ENCODE measurements at places on chromosomes 3 and 15.

- DNase-seq: no peak
Observed at GRCh38 chr15:29795610-29796009, 26.7 kb downstream of the TJP1 start.

- DNase-seq: no peak
Observed at GRCh38 chr15:61410662-61411061, 181.6 kb upstream of the RORA start.

DNA sequence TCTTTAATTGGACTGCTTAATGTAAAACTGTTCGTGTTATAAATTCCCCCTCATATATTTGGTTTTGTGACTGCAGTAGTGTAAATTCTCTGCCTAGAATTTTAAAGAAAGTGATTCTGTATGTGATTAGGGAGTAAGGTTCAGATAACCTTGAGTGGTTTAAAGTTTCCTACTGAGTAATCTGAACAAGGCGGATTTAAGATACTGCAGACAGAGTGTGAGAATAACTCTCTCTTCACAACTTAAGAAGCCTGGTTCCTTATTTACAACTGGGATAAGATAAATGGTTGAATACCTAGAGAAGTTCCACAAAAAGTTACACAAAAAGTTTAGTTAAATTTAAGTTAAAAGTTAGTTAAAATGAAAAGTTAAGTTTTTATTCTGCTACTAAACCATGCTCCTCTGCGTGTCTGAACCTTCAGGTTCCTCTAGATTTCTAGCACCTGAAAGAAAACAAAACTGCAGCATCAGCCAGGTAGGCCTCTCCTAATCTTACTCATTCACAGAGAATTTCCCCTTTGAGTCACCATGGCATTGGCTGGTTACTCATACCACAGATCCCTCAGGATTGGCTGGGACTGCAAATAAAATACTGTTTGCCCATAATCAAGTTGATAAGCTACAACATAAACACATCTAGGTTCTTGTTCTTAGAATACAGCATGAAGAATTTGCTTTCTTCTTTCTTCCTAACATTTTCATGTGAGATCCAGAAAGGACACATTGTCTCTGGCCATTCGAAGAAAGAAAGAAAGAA, at the start of gene ARL14:
TSS of gene ARL14 (plus strand) at position 614 of the 757 bp plus-strand sequence. CDS start 187 bp downstream, outside the sequence.
- DNase-seq: peak; percentile 59

DNA sequence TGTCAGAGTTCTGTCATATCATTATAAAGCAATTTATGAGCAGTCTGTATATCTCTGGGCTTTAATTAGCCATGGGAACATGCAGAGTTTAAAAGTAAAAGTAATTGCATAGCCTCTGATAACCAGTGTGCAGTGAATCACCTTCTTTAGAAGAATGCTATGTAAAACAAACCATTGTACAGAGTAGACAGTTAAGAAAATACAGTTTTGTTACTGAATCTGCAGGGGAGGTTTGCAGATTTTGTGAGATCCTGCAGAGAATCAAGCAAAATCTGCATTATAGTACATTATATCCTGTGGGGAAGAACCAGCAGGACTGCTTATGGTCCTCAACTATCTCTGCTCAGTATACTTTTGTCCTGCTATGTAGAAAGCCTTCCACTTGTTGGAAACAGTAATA, 396.2 kb upstream of the NAALADL2 start:
- no peak for DNase-seq

GRCh38 chr15:27833178-27833577, 265.9 kb downstream of the OCA2 start:
- DNase-seq: no peak

- DNase-seq: no peak
Observed at GRCh38 chr15:38062696-38063095, 128.3 kb downstream of the TMCO5A start.

GRCh38 chr3:196624907-196625306, 14.6 kb upstream of the NRROS start:
- no peak for DNase-seq

DNA sequence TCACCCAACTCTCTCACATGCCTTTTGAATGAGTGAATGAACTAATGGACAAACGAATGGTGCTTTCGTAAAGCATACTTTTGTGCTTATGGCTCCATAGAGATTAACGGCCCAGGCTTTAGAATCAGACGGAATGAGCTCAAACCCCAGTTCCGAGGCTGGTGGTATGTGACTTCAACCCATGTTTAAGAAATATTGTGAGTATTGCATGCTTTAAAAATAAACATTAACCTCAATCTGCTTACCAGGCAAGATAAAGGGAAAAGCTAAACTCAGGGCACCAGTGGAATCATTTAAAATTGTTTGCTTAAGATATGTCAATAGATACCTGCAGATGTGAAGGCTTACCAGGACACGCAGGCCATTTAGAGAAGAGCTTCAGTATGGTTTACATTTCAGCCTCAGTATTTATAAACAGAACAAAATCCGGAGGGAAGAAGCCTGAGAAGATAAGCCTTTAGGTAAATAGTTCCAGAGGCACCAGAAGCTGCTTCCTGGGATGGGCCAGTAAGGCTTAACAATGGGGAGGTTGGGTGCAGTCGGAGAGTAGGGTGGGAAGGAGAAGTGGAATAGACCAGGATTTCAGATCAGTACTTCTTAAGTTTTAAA, 186.4 kb downstream of the ADAMTS9 start:
- no peak for DNase-seq

All from endodermal cell (in vitro differentiated cells).